Dorsolateral prefrontal cortex (tissue), 122 donors: ENCODE measurements at places on chromosomes 1 and 21. TPM values are rescaled to one million over a fixed set of nuclear protein-coding genes. Genes with fewer than 3 reads are reported as not detected.

GRCh38 chr1:219837994-219838294 is 90.4 kb downstream of the SLC30A10 start:
- DNase-seq = no peak

- no peak for DNase-seq
These were observed 85.1 kb downstream of the KCNN3 start for GRCh38 chr1:154784924-154785531.

GRCh38 chr1:54358503-54359168 is 47.6 kb downstream of the SSBP3 start:
- DNase-seq = no peak

GRCh38 chr1:198858033-198858432 is 219.2 kb downstream of the PTPRC start:
- no peak for DNase-seq

DNA sequence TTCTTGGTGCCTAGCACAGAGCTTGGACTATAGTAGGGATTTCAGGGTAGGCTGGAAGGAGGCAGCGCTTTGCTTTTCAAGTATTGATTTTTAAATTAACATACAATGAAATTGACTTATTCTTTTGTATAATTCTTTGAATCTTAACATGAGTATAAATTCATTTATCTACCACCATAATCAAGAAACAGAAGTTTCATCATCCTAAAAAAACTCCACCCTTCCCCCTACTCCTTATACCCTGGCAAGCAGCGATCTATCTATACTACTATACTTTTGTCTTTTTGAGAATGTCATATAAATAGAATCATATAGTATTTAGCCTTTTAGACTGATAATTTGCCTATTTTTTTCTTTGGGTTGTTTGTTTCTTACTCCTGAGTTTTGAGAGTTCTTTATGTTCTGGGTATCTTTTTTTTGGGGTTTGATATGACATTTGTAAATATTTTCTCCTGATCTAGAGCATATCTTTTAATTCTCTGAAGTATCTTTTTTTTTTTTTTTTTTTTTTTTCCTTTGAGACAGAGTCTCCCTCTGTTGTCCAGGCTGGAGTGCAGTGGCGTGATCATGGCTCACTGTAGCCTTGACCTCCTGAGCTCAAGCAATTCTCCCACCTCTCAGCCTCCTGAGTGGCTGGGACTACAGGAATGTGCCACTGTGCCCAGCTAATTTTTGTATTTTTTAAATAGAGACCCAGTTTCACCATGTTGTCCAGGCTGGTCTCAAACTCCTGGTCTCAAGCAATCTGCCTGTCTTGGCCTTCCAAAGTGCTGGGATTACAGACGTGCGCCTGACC is 6.4 kb downstream of the RPS6KC1 start:
- DNase-seq = no peak

DNA sequence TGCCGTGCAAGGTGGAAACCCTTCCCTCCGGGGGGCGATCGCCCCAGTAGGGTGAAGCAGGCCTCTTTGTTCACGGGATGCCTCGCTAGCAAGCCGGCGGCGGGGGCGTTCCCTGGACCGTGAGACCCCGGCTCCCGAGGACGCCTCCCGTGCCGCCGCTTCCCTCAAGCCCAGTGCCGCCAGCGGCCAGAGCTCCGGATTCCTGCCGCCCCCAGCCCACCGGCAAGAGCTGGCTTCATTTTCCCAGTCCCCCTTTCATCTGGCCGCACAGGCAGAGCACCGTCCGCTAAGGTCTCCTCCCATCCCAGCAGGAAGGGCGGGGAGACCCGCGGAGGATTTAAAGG is 16.3 kb downstream of the IER5 start:
- peak; percentile 62 for DNase-seq

DNA sequence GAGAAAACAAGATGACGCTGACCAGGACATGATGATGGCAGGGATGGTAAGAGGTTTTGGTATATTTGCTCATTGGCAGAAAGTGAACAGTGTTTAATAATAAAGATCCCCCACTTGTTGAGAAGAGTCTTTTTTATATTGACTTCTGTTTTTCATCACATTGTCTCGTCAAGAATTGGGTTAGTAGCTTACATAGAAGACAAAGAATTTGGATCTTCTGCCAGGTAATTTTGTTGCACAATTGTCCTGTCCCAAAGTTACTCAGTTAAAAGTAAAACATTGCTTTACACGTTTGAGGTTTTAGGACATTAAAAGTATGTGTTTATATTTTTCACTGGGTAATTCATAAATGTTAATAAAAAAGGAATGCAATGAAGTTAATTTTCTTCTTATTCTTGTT is 48.3 kb upstream of the LAMC2 start:
- DNase-seq = no peak

DNA sequence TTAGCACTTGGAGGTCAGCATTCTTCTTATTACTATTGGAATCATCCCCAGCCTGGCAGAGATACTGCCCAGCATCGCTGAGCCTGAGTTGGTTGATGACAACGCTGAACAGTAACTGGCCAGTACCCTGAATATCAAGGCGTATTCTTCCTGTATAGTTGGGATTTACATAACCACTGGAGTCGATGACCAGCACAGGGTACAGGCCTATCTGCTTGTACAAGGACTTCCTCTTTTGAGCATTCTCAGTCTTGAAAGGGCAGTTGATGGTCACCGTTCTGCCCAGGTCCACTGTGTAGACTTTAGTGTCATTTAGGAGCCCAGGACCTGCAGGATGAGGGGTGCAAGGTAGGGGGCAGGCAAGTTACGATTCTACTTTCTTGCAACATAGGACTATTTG is 8.8 kb downstream of the PIGR start:
- DNase-seq = no peak

- DNase-seq = peak; percentile 20
These were observed 6.0 kb upstream of the LINGO4 start for GRCh38 chr1:151811181-151811580.

GRCh38 chr1:85746777-85747176 is 38.5 kb upstream of the ZNHIT6 start:
- DNase-seq = no peak

DNA sequence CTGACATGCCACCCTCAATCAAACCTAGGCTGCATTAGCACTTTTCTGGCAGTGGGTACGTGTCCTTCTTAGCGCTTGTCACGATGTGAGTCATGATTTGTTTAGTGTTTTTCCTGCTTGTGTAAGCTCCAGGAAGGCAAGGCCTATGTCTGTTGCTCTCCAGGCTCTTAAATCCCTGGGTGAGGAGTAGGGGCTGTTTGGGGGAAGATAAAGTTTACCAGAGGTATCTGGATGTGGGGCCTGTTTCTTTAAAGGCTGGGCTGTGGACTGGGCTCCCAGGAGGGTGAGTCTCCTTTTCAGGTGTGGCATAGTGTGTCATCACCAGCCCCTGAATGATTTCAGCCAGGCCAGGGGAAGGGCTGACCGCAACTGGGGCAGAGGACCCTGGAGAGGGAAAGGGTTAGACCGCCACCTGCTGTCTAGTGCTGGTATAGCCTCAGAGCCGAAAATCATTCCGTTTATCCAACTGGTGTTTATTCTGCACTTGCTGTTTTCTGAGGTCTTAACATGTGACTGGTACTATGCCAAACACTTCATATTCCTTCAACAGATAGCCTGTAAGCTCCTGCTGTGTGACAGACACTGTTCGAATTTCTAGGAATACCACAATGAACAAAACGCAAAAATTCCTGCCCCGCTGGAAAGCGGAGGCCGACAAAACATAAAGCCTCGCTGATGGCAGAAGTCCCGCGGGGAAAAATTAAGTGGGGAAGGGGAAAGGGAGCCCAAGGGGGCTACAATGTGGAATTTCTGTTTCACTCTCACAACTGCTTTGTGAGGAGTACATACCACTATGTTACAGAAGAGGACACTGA is 9.7 kb downstream of the SERINC2 start:
- DNase-seq = peak; percentile 80

- peak; percentile 3 for DNase-seq
These were observed 21.4 kb downstream of the SLC2A1 start for GRCh38 chr1:42937141-42937696.

SERPINC1 gene
- total RNA-seq = not detected

CHD5 gene
- total RNA-seq = 146 TPM

SYT11 gene
- total RNA-seq = 389 TPM

BRDT gene
- total RNA-seq = not detected

LRRC53 gene
- total RNA-seq = 1.2 TPM

PTGFRN gene
- total RNA-seq = 21.0 TPM

PTPRF gene
- total RNA-seq = 148 TPM

CADM3 gene
- total RNA-seq = 359 TPM

ANGPTL3 gene
- total RNA-seq = not detected

FTCD gene
- 10.7 TPM for total RNA-seq

NPHS2 gene
- not detected for total RNA-seq

ARV1 gene
- total RNA-seq = 24.3 TPM

ALG14 gene
- total RNA-seq = 10.6 TPM

MSH4 gene
- total RNA-seq = 3.6 TPM

CAPN9 gene
- 4.1 TPM for total RNA-seq
